ENCODE measurements at places on chromosomes 4 and X. TPM values are rescaled to one million over a fixed set of nuclear protein-coding genes. Genes with fewer than 3 reads are reported as not detected.

The NXF2B gene
- not detected for total RNA-seq

The LRPAP1 gene
- total RNA-seq = 81.9 TPM

The NDP gene
- not detected for total RNA-seq

The BANK1 gene
- 10.9 TPM for total RNA-seq

GRCh38 chr4:24922416-24922815 lies 9.6 kb upstream of the CCDC149 start:
- H3K36me3 ChIP-seq = no peaks in the 10 kb centered on the region
- H3K27me3 ChIP-seq = peaks cover 4% of the 10 kb centered on the region
- H3K27ac ChIP-seq = no peak overlapping the region
- no peak overlapping the region for H3K4me3 ChIP-seq

DNA sequence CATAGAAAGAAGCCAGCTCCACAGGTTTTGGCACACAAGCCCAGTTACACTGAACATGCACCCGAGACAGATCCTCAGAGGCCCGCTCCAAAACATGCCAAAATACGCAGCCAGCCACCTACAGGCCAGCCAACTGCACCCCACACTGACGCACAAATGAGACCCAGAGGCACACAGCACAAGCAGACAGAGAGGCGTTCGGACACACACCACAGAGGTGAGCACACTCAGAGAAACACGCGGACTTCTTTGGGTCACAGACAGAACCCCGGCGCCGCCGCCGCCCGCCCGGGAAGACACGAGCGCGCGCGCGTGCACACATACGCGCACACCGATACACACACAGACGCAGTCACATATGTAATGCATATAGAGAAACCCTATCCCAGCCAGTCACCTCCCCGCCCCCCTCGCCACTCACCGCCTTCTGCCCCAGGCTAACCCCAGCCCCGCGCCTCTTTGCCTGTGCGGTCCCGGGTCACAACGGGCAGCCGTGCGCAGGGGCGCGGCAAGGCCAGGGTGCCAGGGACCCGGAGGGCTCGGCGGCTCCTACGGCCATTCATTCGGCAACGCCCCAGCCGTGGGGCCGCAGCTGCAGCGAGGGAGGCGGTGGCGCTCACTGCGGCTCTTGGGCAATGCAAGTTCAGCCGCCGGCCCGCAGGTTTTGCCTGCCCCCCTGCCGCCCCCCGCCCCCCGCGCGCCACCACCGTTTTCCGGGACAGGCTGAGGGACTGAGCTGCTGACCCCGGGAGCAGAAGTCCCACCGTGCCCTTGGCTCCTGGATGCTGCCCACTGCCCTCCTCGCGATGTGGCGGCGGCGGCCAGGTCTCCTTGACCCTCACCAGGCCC lies 553 bp downstream of the SEPTIN6 start:
- peak overlapping the region; percentile 68 for H3K27ac ChIP-seq
- H3K36me3 ChIP-seq = no peaks in the 10 kb centered on the region
- H3K4me1 ChIP-seq = peaks cover 24% of the 10 kb centered on the region

Data from T-cell (primary cell).